ENCODE measurements at places on chromosomes 11 and 22. TPM values are rescaled to one million over a fixed set of nuclear protein-coding genes. Genes with fewer than 3 reads are reported as not detected.

Gene TBX10
- 0.37 TPM for total RNA-seq

Gene CARNS1
- total RNA-seq = 0.31 TPM

Gene MYEOV
- total RNA-seq = not detected

Gene CCDC87
- total RNA-seq = 0.26 TPM

Gene POU2AF1
- total RNA-seq = 2.0 TPM

Gene CDC42EP1
- 91.1 TPM for total RNA-seq

DNA sequence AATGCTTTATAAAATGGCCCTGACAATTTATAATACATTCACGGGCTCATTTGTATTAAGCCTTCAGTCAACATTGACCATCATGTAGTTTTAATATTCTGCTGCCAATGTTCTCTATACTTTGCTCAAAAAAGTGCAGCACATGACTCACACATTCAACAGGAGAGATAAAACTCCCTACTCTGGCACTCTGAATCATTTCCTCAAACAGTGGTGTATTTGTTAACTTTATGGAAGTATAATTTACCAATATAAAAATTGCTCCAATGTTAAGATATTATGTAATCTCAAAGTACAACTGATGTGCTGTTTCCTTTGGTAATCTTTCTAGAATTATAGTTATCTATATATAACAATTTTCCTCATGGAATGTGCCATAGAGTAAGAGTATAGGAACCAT lies 39.9 kb downstream of the MAML2 start:
- H3K36me3 ChIP-seq = no peaks in the 10 kb centered on the region
- no peak for DNase-seq
- H3K4me3 ChIP-seq = no peak overlapping the region
- no peak overlapping the region for H3K27ac ChIP-seq

GRCh38 chr11:30763951-30764350 lies 177.8 kb upstream of the MPPED2 start:
- H3K27ac ChIP-seq = no peak overlapping the region
- no peaks in the 10 kb centered on the region for H3K27me3 ChIP-seq
- H3K4me1 ChIP-seq = no peaks in the 10 kb centered on the region
- H3K4me3 ChIP-seq = no peak overlapping the region
- no peak for DNase-seq

- no peak overlapping the region for H3K27ac ChIP-seq
- no peaks in the 10 kb centered on the region for H3K36me3 ChIP-seq
- no peak for DNase-seq
- no peak overlapping the region for H3K4me3 ChIP-seq
Observed at GRCh38 chr11:88179141-88179540, 3.9 kb upstream of the RAB38 start.

DNA sequence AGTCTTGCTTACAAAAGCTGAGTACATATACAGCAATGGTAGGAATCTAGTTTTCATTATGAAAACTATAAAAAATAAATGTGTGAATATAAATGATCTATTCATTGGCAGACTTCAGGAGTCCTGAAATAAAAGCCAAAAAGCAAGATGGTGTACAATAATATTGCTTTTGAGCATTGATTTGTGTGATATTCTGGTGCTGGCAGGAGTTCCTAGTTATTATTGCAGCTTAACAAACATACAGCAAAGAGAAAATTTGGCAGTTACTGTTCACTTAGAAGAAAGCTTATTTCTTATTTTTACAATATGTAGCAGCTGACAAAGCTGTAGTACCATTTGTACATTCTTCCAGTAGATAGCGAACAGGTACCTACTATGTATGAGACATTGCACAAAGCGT lies 1518.9 kb upstream of the TENM4 start:
- H3K27ac ChIP-seq = no peak overlapping the region
- H3K27me3 ChIP-seq = no peaks in the 10 kb centered on the region
- no peak for DNase-seq
- H3K36me3 ChIP-seq = no peaks in the 10 kb centered on the region
- no peak overlapping the region for H3K4me3 ChIP-seq

DNA sequence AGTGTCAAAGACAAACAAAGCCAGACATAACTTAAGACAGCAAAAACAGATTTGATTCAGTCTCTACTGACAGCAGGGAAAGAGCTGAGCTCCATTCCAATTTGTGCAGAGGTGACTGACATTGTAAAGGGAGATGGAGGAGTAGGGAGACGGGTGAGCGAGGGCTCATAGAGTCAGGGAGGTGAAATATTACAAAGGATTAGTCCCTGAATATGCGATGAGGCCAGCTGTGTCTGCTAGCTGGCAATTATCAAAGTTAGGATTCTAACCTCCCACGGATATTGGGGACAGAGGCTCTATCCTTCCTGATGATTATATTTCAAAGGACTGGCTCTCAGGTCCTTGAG lies 8.3 kb downstream of the PLAAT2 start:
- no peak overlapping the region for H3K27ac ChIP-seq
- H3K4me1 ChIP-seq = no peaks in the 10 kb centered on the region
- no peaks in the 10 kb centered on the region for H3K36me3 ChIP-seq

DNA sequence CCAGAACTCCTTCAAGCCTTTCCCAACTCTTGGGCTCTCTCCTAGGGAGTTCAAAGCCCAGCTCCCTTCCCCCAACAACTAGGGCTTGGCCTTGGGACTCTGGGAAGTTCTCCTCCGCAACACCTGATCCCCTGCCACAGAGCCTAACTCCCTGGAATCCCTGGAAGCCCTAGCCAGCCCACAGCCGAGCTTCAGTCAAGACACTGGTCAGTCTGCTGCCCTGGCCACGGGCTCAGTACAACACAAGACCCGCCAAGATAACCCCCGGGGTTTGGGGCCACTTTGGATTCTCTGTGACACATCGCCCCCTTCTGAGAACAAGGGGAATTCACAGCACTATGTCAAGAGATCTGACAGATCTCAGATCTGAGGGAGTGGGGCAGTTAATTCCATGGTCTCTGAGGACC lies 58.3 kb downstream of the SLC22A12 start:
- no peak overlapping the region for H3K4me3 ChIP-seq
- H3K27me3 ChIP-seq = no peaks in the 10 kb centered on the region
- no peaks in the 10 kb centered on the region for H3K36me3 ChIP-seq
- DNase-seq = no peak
- H3K27ac ChIP-seq = no peak overlapping the region
- no peaks in the 10 kb centered on the region for H3K4me1 ChIP-seq

DNA sequence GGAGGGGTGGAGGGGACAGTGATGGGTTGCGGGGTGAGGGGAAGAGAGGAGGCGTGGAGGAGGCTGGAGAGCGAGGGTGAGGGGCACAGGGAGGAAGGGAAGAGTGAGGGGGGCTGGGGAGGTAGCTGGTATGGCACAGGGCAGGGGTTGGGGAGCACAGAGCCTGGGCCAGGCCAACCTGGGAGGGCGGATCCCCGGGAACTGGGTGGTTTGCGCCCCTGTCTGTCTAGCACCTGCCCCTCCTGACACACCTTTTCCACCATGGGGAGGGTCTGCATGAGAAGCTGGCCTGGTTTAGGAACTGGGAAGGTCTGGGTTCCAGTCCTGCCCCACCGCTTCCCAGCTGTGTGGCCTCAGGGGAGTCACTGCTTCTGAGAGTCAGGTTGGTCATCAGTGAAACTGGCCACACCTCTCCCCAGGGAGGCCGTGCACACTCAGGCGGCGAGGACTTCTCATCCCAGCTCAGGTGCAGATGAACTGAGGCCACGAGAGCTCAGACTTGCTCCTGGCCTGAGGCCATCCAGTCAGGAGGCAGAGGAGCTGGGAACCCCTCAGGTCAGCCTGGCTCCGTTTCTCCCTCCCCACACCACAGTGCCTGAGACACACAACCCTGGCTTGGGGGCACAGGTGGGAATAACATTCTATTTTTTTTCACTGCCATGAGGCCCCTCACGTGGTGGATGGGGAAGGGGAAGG lies 95.6 kb downstream of the PHF21B start:
- H3K27ac ChIP-seq = no peak overlapping the region
- H3K36me3 ChIP-seq = no peaks in the 10 kb centered on the region
- no peaks in the 10 kb centered on the region for H3K27me3 ChIP-seq

DNA sequence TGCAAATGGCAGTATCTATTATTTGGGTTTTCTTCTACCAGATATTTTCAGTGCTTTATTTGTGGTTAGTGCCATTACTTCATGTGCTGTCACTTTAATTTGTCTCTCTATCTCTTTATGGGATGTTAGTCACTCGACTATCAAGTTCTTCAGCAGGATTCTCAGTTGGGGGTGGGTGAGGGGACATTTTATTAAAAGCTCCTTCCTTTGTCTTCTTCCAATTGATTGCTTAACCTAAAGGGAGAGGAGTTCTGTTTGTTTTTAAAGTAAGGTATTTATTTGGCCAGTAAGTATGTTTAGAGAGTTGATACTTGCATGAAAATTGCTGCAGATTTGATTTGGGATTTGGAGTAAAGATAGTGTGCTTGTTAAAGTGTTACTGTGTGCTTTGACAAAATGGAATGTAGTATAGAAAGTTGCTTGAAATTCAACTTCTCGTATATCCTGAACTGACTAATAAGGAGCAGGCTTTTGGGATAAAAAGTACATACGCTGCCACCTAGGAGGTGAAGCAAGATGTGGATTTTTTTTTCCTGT lies 10.3 kb downstream of the YAP1 start:
- no peak overlapping the region for H3K4me3 ChIP-seq
- no peak overlapping the region for H3K27ac ChIP-seq
- DNase-seq = no peak
- no peaks in the 10 kb centered on the region for H3K36me3 ChIP-seq

DNA sequence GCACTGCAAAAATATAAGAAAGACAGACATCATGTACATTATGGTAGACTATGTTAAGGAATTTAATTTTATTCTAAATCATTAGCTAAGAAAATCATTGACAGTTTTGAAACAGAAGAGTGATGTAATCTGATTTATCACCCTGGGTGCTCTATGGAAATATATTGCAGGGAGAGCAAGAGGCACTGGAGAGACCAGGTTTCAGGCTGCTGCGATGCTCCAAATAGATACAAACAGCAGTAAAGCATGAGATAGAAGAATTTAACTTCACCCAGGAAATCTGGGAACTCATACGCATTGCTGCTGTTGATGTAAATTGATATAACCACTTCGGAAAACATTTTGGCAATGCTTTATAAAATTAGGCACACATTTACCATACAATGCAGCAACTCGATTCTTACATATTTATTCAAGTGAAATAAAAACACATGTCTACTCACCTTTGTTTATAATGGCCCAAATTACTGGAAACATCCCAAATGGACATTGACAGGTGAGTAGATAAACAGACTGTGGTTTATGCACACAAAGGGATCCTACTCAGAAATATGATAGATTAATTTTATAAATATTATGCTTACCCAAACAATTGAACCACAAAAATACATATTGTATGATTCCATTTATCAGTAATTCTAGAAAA lies 535.1 kb upstream of the CHORDC1 start:
- no peak for DNase-seq
- no peaks in the 10 kb centered on the region for H3K36me3 ChIP-seq
- H3K27me3 ChIP-seq = no peaks in the 10 kb centered on the region
- no peaks in the 10 kb centered on the region for H3K4me1 ChIP-seq
- H3K4me3 ChIP-seq = no peak overlapping the region
- H3K27ac ChIP-seq = no peak overlapping the region

DNA sequence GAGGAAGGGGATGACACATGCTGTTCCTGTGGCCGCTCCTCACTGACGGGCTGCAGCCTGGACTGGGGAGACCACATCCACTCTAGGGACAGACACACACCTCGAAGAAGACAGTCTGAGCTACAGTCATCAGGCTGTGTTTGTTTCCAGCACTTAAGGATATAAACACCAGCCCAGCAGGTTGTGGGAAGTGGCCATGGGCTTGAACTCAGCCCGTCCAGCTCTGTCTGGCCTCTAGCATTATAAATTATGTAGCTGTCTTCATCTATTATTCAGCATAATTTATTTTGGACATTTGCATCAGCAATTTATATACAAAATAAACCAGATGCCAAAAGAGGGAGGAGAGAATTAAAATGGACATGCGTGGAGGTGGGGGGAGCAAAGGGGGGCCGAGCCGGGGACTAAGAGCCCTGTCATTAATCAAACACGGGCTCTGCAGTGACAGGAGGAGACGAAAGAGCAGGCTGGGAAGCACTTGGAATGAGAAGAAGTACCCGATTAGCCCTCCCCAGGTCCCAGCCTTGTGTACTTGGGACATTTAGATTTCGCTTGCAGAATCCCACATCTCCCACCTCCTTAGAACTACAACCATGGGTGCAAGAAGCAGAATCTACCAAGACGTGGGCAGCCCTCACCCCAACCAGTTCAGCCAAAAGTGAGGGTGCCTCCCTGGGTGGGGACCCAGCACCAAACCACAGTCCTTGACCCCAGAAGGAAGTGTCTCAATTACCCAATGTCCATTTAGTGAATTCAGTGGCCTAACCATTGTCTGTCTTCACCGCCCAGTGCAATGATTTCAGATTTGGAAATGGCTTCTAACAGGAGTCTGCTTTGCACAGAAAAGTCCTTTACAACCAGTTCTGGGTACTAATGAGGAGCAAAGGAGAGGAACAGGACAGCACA lies 309.6 kb downstream of the OPCML start:
- DNase-seq = no peak
- no peak overlapping the region for H3K27ac ChIP-seq
- H3K27me3 ChIP-seq = no peaks in the 10 kb centered on the region
- H3K4me3 ChIP-seq = no peak overlapping the region
- H3K4me1 ChIP-seq = no peaks in the 10 kb centered on the region

DNA sequence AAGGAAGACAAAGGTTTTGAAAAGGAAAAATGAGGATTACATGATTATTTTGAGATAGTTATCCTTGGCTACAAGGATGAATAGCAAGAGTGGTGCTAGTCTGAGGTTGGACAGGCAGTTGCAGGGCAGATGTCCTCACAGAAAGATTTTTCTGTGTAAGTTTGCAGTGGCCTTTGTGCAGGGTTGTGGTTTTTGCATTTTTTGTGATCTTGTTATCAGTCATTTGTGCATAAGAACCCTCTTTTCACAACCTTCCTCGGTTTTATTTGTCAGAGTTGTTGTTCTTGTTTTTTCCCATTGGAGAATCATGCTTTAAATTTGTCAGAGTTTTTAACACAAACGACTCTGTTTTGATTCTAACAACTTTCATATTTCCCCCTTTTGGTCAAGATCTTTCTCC lies 1.4 kb downstream of the CCDC134 start:
- DNase-seq = no peak
- peaks cover 13% of the 10 kb centered on the region for H3K4me1 ChIP-seq
- H3K27me3 ChIP-seq = no peaks in the 10 kb centered on the region
- H3K4me3 ChIP-seq = no peak overlapping the region

DNA sequence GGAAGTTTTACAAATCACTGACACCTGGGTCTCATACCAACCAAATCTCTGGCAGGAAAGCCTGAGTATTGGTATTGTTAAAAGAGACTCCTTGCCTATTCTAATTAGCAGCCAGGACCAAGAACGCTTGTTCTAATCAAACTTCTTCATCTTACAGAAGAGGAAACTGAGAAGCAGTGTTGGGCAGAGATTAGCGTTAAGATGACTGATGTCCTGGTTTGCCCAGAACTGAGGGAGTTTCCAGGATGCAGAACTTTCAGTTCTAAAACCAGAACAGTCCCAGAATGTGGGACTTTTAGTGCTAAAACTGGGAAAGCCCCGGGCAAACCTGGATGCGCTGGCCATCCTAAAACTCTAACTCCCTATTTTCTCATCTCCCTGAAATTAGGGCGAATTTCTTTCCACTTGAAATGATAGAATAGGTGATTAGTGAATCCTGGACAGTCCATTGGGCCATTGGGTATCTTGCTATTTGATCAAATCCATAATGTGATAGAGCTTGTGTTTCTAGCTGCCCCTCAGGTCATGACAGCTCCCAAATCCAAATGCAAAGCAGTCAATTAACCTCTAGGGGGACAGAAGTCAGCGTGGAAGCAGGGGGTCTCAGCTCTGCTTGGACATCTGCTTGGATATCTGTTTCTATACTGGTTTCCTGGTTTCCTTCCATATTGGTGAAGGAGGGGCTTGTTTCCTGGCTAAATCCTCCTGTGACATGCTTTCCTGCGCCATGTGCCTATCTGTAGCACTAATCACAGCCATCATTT lies 16.0 kb upstream of the TMPRSS13 start:
- H3K27me3 ChIP-seq = no peaks in the 10 kb centered on the region
- H3K27ac ChIP-seq = no peak overlapping the region
- no peak for DNase-seq
- H3K4me1 ChIP-seq = no peaks in the 10 kb centered on the region
- H3K4me3 ChIP-seq = no peak overlapping the region
- H3K36me3 ChIP-seq = no peaks in the 10 kb centered on the region
